ENCODE measurements at places on chromosomes 12 and 14. TPM values are rescaled to one million over a fixed set of nuclear protein-coding genes. Genes with fewer than 3 reads are reported as not detected.

DNA sequence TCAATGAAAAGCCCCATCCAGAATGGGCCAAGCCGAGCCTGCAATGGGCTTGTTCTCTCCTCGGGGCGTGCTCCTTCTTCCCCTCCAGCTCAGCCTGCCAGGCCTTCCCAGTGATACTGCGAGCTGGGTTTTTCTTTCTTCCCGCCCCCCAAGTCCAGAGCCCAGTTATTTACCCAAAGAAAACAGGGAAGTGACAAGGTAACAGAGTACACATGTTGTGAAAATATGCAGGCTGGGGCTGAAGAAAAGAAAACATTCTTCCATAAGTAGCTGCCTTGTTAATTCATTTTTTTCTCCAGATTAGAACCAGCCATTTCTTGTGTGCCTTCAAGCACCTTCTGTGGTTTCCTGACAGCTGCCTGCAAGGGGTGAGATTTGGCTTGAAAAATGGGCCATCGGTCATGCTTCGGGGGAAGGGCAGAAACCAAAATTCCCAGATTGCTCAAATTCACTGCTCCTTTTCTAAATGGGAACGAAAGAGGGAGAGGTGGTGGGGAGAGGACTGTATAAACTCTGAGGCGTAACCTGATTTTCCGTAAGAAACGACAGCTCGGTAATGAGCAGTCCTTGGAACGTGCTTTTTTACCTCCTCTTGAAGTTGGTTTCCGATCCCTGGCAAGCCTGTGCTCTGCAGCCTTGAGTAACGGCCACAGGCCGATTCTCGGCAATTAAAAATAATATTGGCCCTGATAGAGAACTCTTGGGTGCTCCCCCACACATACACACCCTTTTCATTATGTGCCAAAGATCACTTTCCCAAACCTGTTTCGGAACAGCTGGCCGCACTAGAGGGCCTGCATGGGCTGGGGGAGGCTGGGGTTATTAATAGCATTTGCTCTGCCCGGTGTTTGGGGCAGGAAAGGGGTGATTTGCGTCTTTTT is 229.4 kb downstream of the ZFP36L1 start:
- no peak for DNase-seq

DNA sequence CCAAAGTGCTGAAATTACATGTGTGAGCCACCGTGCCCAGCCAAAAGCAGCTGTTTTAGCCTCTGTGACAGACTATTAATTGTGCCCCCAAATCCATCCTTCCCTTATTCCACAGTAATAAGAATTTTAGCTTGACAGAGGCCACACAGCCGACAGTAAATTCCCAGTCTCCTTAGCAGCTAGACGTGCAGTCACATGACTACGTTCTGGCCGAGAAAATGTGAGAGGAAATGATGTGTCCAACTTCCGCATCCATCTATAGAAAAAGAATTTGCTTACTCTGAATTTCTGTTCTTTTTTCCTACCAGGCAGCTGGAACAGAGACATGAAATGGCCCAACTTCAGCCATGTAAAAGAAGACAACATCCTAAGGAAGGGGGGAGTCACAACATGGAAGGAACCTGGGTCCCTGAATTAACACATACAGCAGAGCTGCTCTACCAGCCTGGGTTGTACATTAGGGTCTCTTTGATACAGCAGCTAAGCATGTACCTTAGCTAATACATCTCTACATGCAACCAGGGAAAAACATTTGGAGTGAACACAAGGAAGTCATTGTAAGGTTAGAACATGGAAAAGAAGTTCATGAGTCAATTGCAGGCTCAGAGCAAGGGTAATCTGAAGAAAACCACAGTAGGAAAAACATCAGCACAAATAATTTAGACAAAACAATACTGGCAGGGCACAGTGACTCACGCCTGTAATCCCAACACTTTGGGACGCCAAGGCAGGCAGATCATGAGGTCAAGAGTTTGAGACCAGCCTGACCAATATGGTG is 35.5 kb downstream of the CIT start:
- DNase-seq: no peak

DNA sequence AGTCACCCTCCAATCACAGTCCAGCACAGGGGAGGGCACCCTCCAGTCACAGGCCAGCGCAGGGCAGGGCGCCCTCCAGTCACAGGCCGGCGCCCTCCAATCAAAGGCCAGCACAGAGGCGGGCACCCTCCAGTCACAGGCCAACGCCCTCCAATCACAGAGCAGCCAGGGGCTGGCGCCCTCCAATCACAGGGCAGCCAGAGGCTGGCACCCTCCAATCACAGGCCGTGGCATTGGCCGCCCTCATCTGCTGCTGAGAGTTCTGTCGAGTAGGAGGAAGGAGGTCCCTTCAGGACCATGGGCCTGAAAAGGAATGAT is 26.6 kb downstream of the DDX51 start:
- no peak for DNase-seq

DNA sequence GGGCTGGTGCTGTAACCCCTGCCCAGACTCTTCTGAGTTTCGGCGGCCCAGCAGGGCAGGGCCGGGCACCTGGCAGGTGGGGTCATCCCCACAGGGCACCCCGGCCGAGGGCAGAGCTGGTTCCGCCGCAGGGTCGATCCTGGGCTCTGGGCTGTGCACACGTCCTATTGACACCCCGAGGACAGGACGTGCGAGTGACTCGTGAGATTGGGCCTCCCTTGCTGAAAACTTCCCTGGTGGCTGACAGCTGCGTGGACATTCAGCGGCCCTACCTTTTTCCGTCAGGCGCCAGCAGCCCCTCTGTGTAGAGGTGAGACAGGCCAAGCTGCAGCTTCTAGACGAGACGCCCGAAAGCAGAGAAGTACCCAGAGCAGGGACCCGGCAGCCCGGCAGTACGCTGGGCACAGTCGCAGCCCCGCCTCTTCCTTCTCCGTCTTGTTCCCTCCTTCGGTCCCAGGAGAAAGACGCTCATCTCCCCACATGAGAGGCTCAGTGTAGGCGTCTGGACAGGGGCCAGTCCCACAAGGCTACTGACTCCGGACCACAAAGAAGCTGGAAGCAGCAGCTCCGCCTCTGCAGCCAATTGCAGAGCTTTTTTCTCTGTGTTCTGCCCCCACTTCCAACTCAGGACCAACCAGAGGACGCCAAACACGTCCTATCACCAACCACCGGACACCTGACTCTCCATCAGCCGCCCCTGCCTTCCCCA is at the start of gene LRCOL1:
LRCOL1 (minus strand) TSS at position 532 of the 709 bp plus-strand sequence. CDS start 4,331 bp downstream, outside the sequence.
- no peak for DNase-seq

GRCh38 chr12:114152890-114153289 is 186.8 kb upstream of the RBM19 start:
- DNase-seq: no peak

The CCDC38 gene
- 0.46 TPM for polyA plus RNA-seq

- DNase-seq: no peak
Measured at GRCh38 chr14:72701237-72701565, 192.7 kb downstream of the DPF3 start.

- DNase-seq: no peak
Measured at GRCh38 chr14:74147571-74147970, 62.8 kb downstream of the LIN52 start.

The WNK1 gene
- 8.8 TPM for polyA plus RNA-seq

The TMEM253 gene
- 0.11 TPM for polyA plus RNA-seq

- DNase-seq: no peak
Measured at GRCh38 chr12:5582541-5582940, 150.6 kb downstream of the NTF3 start.

The PTHLH gene
- 0.30 TPM for polyA plus RNA-seq

The TMEM179 gene
- 0.08 TPM for polyA plus RNA-seq

DNA sequence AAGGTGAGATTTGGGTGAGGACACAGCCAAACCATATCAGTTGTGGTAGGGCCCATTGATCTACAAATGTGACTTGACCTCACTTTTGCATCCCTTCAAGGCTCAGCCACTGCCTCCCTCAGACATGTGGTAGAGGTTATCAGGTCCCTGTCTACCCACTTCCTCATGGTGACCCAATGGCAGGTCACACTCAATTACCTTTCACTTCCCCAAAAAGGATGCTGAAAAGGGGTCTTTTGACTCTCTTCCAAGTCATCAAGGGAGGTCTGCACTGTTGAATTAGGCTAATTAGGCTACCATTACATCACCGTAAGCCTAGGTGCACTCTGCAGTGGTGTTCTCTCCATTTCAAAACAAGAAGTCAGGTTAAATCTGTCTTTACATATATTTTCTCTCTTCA is 22.6 kb upstream of the DRAM1 start:
- no peak for DNase-seq

The GPX2 gene
- 0.26 TPM for polyA plus RNA-seq

GRCh38 chr12:128399253-128399652 is 132.3 kb downstream of the TMEM132C start:
- DNase-seq: no peak

The LBHD2 gene
- polyA plus RNA-seq: not detected

DNA sequence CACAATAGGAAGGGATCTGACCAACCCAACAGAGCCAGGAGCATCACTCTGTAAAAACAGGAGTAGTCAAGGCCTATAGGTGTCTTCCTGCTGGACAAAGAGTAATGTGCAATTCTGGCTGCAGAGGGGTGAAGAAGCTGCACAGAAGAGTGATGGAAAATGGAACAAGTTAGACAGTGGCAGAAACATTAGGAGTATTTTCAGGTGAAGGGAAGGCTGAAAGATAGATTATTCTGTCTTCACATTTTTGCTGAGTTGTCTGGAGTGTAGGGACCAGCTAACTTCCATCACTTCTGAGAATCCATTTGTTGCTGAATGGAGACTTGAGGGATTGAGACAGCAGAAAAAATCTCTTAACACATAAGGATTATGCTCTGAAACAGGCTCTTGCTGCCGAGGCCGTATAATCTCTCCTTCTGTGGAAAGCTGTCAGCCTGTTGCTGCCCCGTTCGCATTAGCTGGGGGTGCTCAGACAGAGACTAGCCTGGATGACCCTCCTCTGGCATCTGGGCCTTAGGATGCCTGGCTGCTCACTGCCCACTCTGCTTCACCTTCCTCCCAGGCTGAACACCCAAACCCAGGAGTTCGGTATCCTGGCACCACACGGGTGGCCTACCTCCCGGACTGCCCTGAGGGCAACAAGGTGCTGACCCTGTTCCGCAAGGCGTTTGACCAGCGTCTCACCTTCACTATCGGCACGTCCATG is 3.1 kb upstream of the ARHGEF25 start:
- DNase-seq: no peak

- no peak for DNase-seq
Measured at GRCh38 chr14:101862177-101862576, 100.7 kb downstream of the PPP2R5C start.

GRCh38 chr12:2360630-2361170 is 307.9 kb downstream of the CACNA1C start:
- DNase-seq: no peak

GRCh38 chr12:43988838-43989560 is 153.1 kb downstream of the TMEM117 start:
- DNase-seq: no peak

The ANO4 gene
- not detected for polyA plus RNA-seq

DNA sequence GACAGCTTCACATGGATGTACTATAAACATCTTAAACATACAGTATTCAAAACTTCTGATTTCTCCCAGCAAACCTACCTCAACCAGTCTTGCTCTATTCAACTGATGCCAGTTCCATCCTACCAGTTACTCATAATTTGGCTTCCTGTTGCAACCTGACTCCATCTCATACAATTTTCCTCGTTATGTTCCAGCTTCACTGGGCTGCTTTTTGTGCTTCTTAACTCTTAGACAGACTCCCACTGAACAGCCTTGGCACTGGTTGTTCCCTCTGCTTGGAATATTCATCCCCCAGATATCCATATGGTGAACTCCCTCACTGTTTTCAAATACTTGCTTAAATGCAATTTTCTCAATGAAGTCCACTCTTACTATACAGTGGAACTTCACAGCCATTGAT is 249.2 kb downstream of the AEBP2 start:
- DNase-seq: no peak

The TXNDC16 gene
- polyA plus RNA-seq: 1.5 TPM

DNA sequence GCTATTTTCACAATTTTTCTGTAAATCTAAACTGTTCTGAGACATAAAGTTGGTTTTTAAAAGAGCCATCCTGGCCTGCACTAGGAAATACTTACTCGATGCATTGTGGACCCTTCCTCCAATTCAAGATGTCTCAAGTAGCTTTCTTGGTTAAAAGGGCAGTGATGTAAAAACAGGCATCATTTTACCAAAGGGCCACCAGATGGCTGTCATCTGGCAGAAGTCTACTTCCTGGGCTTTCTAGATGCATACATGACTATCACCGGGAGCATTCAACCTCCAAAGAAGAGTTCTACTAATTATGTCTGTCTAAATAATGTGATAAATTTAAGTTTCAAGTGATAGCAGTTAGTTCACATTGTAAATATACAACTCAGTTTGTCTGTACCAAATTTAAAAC is 96.8 kb upstream of the FRMD6 start:
- DNase-seq: no peak

The SMIM41 gene
- polyA plus RNA-seq: 1.1 TPM

DNA sequence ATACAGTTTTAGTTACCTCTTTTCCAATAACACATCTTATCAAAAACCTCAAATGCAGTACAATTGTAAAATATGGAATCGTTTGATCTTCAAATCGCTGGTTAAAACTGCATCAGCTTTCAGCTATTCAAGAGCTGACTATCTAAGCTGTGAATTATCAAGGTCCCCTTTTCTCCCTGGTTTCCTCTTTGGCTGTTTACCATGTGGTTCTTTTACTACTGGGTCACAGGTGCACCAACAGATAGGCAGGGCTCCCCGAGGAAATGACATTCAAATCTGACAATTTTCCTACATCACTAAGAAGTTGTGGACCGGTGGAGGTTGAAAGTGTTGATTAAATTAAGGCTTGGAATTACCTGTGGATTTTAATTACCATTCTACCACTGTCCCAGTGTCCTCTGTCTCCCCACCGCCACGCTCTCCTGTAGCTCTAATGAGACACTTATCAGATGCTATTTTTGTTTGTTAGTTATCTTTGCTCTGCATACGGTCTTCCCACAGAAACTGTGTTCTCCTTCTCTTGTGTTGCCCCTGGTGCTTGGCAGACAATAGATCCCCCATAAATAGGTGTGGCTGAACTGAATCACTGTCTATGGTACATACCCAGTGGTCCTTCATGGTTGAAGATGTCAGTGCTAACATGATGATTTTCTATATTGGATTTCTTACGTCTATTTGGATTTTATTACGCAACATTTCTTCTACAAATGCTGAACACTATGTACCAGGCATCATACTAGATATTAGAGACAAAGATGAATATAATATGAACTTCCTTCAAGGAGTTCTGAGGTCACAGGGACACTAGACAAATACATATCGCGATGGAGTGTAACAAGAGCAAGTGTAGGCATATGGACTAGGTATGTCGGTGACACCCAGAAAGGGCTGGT is 20.9 kb upstream of the PLXNC1 start:
- DNase-seq: no peak

DNA sequence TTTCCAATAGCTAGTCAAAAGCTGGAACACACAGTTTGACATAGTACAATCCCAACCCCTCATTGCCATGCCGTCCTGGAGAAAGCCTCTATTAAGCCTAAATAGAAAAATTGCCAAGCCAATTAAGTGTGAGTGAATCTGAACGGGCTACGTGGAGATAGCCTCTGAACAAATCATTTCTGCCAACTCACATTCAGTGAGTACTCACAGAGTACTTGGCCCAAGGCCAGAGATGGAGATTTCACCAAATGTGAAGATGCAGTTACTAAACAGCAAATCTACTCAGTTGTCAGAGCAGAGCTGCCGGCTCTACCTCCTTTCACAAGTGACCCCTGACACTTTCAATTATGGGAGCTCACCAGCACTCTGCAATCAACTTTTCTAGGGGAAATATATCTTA is 350.0 kb downstream of the GALC start:
- DNase-seq: no peak

Data from spleen (tissue), 13 donors.